Activated CD4-positive, alpha-beta T cell treated with anti-CD3 and anti-CD28 coated beads, Interleukin-2, amount 50 U/mL, for 48 hours (primary cell): ENCODE measurements at places on chromosomes 16 and 17.

GRCh38 chr16:58503166-58503862, 3.4 kb downstream of the NDRG4 start:
- no peak for DNase-seq

GRCh38 chr17:48727415-48728175, 955 bp downstream of the HOXB13 start:
- no peak for DNase-seq

DNA sequence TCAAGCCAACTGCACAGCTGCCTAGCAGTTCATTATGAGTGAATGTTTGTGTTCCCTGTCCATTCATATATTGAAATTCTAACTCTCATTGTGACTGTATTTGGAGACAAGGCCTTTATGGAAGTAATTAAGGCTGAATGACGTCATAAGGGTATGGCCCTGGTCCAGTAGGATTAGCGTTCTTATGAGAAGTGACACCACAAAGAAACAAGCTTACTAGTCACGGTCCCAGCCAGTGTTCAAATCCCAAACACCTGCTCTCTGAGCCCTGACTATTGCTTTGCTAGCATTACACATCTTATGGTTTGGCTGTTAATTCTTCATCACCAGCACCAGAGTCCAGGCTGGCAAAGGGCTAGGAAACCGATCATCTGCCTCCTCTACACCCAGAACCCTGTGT, 2.2 kb downstream of the ZNF668 start:
- no peak for DNase-seq

GRCh38 chr17:45848405-45848804, 3.7 kb downstream of the SPPL2C start:
- DNase-seq = no peak

DNA sequence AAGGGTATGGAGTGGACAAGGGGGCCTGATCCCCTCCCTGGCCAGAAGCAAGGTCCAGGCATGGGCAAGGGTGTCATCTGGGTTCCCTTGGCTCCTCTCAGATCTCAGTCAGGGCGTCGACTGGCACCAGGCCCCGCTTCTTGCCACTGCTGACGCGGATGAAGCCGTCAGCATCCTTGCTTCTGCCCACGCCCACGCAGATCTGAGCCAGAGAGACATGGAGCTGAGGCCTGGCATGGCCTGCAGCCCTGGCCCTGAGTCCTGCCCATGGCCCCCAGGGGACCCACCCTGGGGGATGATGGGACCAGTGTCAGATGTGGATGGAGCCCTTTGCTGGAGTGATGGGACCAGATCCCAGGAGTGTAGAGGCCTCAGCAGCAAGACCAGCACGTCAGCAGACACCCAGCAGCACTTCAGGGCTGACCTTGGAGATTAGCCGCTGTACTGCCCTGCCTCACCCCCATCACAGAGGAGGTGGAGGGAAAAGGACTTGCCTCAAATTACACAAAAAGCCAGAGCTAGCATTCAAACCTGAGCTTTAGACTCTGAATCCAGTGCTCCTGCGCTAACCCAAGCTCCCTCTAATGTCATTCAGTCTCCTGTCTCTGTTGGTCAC, 12.2 kb downstream of the RPL19 start:
- DNase-seq = no peak

DNA sequence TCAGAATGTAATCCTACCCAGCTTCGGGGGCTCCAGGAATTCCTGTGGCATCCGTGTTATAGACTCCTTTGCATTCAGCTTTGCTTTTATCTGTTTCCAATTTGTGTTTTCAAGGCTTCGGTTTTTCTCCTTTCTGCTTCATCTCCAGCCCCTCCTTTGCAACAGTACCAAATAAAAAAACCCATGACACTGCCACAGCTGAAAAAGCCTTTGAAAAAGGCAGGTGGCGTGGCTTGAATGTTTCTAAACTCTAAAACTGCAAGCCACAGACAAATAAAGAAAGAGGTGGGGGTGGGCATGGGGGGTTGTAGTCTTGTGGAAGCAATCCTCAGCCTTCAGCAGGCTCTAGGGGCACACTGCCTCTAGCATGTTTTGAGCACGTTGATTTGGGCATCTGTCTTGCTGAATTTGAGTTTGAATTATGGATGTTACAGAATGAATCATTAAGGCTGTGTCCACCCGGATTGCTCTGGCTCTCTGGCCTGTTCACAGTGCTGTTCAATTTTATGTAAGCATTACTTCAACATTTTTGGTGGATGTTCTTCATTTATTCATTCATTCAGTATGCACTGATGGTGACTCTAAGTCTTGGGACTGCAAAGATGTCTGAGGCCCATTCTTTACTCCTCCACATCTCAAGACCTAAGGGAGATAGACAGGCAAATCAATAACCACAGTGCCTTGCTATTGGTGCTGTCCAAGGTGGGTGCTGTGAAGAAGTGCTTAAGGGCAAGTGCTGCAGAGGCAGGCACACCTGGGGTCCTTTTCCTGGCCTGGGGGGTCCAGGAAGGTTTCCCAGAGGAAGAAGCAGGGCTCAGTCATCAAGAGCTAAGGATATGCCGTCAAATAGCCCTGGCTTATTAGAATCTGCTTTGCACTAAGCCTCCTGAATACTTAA, 77.4 kb downstream of the CDH13 start:
- no peak for DNase-seq

DNA sequence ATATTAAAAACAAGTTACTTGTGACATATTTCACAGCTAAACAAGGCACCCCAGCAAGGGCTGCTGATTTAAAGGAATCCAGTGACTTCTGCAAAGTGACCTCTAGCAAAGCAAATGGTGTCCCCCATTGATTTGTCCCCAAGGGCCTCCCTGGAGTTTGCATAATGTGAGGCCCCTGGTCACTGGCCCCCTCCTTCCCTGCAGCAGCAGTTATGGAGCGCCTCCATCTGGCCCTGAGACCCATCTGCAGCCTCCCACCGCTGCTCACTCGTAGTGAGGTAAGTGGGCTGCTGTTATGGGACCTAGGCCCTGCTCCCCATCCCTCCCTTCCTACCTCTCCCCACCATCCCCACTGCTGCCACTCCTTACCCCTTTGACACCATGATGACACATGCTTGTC, 19.6 kb upstream of the EEF2K start:
- no peak for DNase-seq

- DNase-seq = peak; percentile 65
These were observed 24.8 kb upstream of the BPTF start for GRCh38 chr17:67800495-67800928.

GRCh38 chr16:69049146-69049545, 56.3 kb upstream of the HAS3 start:
- DNase-seq = no peak

DNA sequence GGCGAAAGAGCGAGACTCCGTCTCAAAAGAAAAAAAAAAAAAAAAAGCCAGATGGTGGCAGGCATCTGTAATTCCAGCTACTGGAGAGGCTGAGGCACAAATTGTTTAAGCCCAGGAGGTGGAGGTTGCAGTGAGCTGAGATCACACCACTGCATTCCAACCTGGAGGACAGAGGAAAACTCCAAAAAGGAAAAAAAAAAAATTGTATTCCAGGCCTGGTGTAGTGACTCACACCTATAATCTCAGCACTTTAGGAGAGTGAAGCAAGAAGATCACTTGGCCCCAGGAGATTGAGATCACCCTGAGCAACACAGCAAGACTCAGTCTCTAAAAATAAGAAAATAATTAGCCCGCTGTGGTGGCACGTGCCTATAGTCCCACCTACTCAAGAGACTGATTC, 20.1 kb downstream of the HBQ1 start:
- no peak for DNase-seq

DNA sequence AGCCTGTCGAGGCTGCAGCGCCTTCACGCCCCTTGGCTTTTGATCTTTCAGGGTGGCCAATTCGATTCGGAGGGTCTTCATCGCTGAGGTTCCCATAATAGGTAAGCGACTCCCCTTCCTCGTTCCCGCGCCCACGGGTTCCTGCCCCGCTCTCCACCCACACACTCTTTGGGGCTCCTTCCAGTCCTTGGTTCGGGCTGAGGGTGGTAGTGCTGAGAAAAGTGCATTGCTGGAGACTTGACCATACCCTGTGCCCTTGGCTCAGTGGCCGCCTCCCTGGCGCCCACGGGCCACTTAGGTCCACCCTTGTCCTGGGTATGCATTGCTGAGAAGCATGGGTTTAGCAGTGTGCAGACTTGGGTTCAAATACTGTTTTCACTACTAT, 491 bp downstream of the POLR2C start:
- DNase-seq = no peak

DNA sequence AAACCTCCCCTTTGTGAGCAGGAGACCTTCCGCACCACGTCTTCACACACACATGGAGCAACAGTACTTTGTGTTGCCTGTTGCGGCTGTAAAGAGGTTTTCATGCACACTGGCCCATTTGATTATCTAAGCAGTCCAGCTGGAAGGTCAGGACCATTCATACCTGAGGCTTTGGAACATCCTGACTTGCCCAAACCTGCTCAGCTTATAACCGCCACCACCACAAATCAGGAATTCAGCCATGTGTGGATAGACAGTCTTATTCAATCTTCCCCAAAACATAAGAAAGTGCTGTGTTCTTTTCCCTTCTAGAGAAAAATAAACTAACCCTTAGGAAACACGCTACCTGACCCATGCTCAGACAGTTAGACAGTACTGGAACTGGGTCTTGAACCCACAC, 81.6 kb upstream of the XYLT1 start:
- no peak for DNase-seq

- no peak for DNase-seq
These were observed 32.4 kb downstream of the SMARCE1 start for GRCh38 chr17:40615068-40615840.

GRCh38 chr16:19817122-19817521, 67.5 kb downstream of the GPRC5B start:
- no peak for DNase-seq

DNA sequence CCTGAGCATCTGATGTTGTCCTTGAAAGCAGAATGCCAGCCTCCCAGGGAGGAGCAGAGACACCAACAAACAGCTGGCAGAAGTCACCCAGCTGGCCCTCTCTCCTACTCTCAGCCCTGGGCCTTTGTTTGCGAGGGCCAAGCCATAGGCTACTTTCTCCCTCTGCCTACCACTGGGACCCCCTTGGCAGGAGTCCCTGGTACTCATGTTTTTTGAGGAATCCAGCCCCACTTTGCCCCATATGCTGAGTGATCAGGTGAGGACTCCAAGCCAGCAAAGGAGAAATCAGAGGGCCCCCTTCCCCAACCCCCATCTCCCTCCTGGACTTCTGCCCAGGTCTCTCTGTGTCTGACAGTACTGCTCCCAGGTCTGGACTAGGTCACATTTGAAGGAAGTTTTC, 121.9 kb downstream of the USP31 start:
- DNase-seq = no peak

GRCh38 chr17:1019451-1019850, 22.5 kb downstream of the TIMM22 start:
- DNase-seq = no peak

DNA sequence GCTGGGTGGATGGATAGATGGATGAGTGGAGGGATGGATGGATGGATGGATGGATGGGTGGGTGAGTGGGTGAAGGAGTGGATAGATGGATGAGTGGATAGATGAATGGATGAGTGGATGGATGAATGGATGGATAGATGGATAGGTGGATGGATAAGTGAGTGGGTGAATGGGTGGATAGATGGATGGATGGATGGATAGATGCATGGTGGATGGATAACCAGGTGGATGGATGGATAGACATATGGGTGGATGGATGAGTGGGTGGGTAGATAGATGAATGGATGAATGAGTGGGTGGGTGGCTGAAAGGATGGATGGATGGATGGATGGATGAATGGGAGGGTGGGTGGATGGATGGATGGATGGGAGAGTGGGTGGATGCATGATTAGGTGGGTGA, 51.0 kb upstream of the ZC3H18 start:
- DNase-seq = no peak

GRCh38 chr16:53404959-53405358, 29.3 kb upstream of the RBL2 start:
- DNase-seq = no peak

GRCh38 chr16:81500833-81501521, 56.4 kb downstream of the CMIP start:
- no peak for DNase-seq

DNA sequence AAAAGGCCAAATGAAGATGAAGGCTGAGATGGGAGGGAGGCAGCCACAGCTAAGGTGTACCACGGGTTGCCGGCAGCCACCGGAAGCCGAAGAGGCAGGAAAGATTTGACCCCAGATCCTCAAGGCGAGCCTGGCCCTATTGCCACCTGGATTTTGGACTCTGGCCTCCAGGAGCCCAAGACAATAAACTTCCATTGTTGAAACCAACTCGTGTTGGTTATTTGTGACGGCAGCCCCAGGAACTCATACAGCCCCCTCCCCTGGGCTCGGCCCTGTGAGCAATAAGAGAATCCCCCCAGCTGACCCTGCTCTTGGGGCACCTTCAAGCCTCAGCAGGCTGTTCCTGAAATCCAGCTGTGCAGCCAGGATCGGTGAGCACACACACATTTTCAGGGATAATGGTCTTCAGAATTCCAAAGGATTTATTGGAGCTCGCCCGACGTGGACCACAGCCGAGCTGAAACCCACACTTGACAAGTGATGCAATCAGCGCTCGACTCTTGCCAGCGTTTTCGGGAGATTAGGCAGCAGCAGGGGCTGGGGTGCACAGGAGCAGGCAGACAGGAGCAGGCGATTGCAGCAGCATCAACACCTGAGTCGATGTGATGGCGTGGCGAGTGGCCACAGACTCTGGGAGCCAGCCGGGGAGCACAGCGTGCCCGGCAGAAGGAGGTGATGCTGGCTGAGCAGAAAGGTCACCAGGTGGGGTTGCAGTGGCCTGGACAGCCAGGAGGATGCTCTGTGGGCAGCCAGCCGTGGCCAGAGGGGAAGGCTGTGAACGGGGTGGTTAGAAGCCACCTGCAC, 22.4 kb upstream of the CBX4 start:
- DNase-seq = no peak

DNA sequence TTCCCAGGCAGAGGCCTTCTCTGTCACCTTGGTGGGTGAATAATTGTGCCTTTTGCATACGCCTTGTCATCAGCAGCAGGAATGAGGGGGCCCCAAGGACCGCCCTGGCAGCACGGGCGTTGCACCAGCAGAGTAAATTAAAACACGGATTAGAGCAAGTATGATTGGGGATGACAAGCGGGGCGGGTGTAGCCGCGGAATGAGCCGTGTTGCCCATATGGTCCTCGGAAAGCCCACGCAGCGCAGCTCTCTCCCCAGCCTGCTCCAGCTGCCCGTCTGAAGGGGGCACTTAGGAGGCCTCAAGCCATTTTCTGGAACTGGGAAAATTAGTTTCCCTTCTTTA, 299.4 kb upstream of the IRX3 start:
- no peak for DNase-seq

- DNase-seq = no peak
These were observed 143.3 kb upstream of the ANKFN1 start for GRCh38 chr17:56009795-56010651.
